Tibial nerve (tissue), 4 donors: ENCODE measurements at places on chromosomes 6 and 20.

- no peak for DNase-seq
These were observed 11.7 kb upstream of the SIRPB1 start for GRCh38 chr20:1631309-1632151.

DNA sequence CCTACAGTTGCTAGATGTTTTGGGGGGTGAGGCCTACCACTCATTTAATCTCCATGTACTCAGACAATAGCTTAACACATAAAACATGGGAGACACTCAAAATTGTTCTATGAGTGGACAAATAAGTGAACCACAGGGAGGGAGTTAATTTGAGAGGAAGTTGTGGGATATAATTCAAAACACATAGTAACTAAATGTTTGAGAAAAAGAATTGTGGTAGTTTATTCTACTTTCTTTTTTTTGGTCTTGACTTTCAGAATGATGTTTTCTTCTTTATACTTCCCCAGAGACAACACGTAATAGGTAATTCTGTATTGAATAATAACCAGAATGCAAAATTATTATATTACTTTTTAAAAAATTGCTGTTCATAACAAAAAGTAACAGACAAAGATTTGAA, 453.8 kb downstream of the RFPL4B start:
- DNase-seq = no peak

- DNase-seq = no peak
These were observed 25.1 kb upstream of the AVP start for GRCh38 chr20:3109350-3110302.

- DNase-seq = no peak
These were observed 209.0 kb downstream of the SIM1 start for GRCh38 chr6:100255701-100256100.

- DNase-seq = no peak
These were observed 75.3 kb upstream of the VSTM2L start for GRCh38 chr20:37827605-37828004.

DNA sequence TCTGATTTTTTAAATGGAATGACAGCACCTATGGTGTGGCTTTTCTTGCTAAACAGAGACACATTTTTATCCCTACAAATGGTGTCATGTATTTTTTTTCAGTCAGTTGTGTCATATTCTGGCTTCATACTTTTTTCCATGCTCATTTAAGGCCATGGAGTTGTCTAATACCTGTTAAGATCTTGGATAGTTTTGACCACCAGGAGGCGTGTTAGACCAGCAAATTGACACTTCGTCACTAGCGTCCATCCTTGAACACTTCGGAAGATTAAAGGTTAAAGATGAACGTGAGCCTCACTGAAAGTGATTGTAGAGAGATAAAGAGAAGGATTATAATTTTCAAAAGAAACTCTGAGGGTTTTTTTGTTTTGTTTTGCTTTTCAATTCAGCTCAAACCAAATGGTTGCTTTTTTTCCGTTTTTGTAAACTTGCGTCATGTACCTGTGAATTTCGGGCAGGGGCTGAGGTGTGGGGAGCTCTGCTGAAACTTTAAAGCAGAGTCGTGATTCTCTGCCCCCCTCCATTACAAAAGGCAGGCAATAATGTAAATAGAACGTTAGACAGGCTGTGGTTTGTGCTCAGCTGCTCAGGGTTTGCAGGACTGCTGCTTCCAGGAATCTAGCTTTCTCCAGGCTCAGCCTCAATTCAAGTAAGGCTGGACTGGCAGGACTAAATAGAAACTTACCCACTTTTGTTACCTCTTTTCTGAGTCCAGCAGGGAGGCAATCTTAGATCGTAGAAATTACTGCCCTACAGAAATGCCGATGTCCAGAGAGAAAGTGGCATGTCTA, 245.1 kb downstream of the FOXA2 start:
- DNase-seq = no peak

GRCh38 chr20:658731-659291, 5.8 kb upstream of the SRXN1 start:
- DNase-seq = no peak
